ENCODE measurements at places on chromosomes 5 and 9. TPM values are rescaled to one million over a fixed set of nuclear protein-coding genes. Genes with fewer than 3 reads are reported as not detected.

DNA sequence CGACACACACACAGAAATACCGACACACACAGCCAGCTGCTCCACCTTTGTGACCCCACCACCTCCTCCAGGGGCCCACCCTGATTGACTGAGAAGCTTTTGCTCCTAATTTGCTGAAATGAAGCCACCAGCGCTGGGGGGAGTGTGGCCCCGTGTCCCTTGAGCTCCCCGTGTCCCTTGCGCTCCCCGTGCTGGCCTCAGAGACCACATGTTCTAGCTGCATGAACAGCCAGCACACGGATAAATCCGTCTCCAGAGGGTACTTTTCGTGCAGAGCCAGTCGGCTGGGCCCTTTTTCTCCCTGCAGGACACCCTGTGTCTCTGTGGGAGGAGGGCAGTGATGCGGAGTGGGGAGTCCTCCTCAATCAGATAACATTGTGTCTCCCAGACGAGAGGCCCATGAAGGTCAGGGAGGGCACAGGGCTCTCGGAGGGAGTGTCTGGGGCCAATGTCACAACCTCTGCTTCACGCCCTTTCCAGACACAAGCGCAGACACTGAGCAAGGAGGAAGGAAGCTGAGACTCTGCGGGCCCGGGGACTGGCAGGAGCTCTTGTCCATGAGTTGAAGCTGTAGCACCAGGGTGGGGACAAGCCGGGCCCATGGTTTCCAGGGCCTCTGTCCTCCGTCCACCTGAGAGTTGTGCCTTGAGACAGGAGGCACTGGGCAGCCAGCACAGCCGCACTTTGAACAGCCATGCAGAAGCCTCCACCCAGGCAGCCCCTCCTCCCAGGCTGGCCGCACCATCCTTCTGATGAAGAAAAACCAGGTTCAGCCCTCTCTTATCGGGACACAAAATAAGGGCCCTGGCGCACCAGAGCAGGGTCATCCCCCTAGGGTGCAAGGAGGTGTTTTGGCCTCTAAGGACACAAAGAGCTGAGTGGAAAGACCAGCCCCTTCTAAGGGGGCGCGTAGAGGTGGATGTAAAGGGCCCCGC is 36.4 kb upstream of the SLC6A19 start:
- DNase-seq: no peak
- H3K4me3 ChIP-seq: no peak overlapping the region
- H3K4me1 ChIP-seq: peaks cover 14% of the 10 kb centered on the region
- no peak overlapping the region for H3K27ac ChIP-seq
- peaks cover 3% of the 10 kb centered on the region for H3K27me3 ChIP-seq

GRCh38 chr9:34701023-34701768 is 8.7 kb downstream of the CCL21 start:
- H3K36me3 ChIP-seq: no peaks in the 10 kb centered on the region
- peak overlapping the region; percentile 36 for H3K4me3 ChIP-seq
- H3K4me1 ChIP-seq: peaks cover 14% of the 10 kb centered on the region
- DNase-seq: peak; percentile 74

DNA sequence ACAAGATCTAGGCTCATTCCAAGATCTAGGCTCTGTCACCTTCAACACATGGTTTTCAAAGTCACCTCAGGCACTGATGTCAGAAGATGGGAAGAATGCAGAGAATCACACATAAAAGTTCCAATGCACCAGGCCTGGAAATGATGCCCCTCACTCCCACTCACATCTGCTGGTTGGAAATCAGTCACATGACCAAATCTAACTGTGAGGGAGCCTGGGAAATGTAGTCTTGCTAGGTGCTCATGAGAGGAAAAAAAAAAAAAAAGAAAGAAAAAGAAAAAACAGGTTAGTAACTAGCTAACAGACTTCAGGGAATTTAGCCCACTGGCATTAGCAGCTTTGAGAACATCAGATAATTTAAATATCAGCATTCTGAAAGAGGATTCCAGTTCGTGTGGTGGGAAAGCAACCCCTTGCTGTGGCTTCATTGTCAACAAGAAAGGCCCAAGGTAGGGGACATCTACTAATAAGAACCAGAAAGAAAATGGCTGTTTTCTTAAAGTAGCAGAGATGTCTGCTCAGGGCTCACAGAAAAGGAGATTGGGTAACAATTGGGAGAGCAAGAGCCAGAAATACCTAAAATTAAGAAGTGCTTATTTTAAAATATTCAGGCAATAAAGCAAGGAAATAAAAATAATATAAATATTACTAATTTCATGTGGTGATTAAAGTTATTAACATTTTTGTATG is 614.3 kb downstream of the ACTL7B start:
- H3K36me3 ChIP-seq: no peaks in the 10 kb centered on the region
- no peaks in the 10 kb centered on the region for H3K4me1 ChIP-seq
- H3K4me3 ChIP-seq: no peak overlapping the region
- no peaks in the 10 kb centered on the region for H3K27me3 ChIP-seq
- H3K27ac ChIP-seq: no peak overlapping the region

The DIPK1B gene
- polyA plus RNA-seq: 9.6 TPM

The MLANA gene
- polyA plus RNA-seq: not detected

GRCh38 chr9:92973700-92974099 is 26.4 kb downstream of the FGD3 start:
- no peaks in the 10 kb centered on the region for H3K27me3 ChIP-seq
- DNase-seq: no peak
- H3K4me1 ChIP-seq: peaks cover 50% of the 10 kb centered on the region
- peak overlapping the region; percentile 2 for H3K27ac ChIP-seq
- no peaks in the 10 kb centered on the region for H3K36me3 ChIP-seq

- H3K4me3 ChIP-seq: no peak overlapping the region
- peak overlapping the region; percentile 42 for H3K27ac ChIP-seq
- no peaks in the 10 kb centered on the region for H3K36me3 ChIP-seq
- DNase-seq: no peak
- H3K4me1 ChIP-seq: peaks cover 55% of the 10 kb centered on the region
Measured at GRCh38 chr9:27440888-27441740, 83.0 kb upstream of the IFNK start.

GRCh38 chr5:154756009-154756867 is 1.1 kb downstream of the LARP1 start:
- peak overlapping the region; percentile 86 for H3K4me3 ChIP-seq
- H3K4me1 ChIP-seq: peaks cover 38% of the 10 kb centered on the region
- no peaks in the 10 kb centered on the region for H3K27me3 ChIP-seq
- H3K27ac ChIP-seq: peak overlapping the region; percentile 73

- DNase-seq: no peak
- no peaks in the 10 kb centered on the region for H3K4me1 ChIP-seq
- no peak overlapping the region for H3K4me3 ChIP-seq
Measured at GRCh38 chr9:91986248-91986647, 36.2 kb upstream of the ROR2 start.

The CEP78 gene
- polyA plus RNA-seq: 8.7 TPM

The MAST4 gene
- 2.5 TPM for polyA plus RNA-seq

- no peak for DNase-seq
- H3K27me3 ChIP-seq: no peaks in the 10 kb centered on the region
- peaks cover 14% of the 10 kb centered on the region for H3K4me1 ChIP-seq
- H3K27ac ChIP-seq: no peak overlapping the region
Measured at GRCh38 chr9:90854637-90855175, 53.1 kb downstream of the SYK start.

GRCh38 chr5:117302949-117303348 is 728.3 kb upstream of the SEMA6A start:
- no peaks in the 10 kb centered on the region for H3K4me1 ChIP-seq
- no peaks in the 10 kb centered on the region for H3K27me3 ChIP-seq
- H3K27ac ChIP-seq: no peak overlapping the region

The DEPDC1B gene
- 0.04 TPM for polyA plus RNA-seq

The ADGRD2 gene
- polyA plus RNA-seq: not detected

- no peak for DNase-seq
- H3K36me3 ChIP-seq: no peaks in the 10 kb centered on the region
Measured at GRCh38 chr5:148146487-148146886, 21.9 kb upstream of the SPINK14 start.

The CD274 gene
- 1.4 TPM for polyA plus RNA-seq

The IFNA13 gene
- not detected for polyA plus RNA-seq

- H3K4me3 ChIP-seq: no peak overlapping the region
- H3K27ac ChIP-seq: no peak overlapping the region
- no peaks in the 10 kb centered on the region for H3K4me1 ChIP-seq
- DNase-seq: no peak
Measured at GRCh38 chr9:108282872-108283271, 572.9 kb downstream of the ACTL7B start.

- H3K27ac ChIP-seq: no peak overlapping the region
- no peak overlapping the region for H3K4me3 ChIP-seq
- no peak for DNase-seq
- H3K4me1 ChIP-seq: no peaks in the 10 kb centered on the region
Measured at GRCh38 chr9:88373045-88373444, 15.2 kb upstream of the SPIN1 start.

All from B cell (primary cell).